ENCODE measurements at places on chromosomes 13 and 19.

DNA sequence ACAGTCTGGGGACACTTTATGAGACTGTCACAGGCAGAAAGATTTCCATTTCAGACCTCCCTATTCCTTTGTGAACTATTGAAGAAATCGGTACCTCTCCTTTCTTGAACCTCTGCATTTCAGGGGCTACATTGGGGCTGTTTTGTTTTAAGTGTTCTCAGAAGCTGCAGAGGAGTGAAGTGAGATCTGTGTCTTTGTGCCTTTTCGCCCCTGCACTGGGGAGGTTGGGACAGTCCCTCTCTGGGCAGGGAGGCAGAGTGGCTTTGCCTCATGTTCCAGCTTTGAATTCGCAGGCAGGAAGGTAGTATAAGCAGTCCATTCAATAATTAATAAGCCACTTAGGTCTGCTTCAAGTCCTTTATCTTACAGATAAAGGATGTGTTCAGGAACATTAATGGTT is 9.5 kb upstream of the AMER2 start:
- no peak for DNase-seq

DNA sequence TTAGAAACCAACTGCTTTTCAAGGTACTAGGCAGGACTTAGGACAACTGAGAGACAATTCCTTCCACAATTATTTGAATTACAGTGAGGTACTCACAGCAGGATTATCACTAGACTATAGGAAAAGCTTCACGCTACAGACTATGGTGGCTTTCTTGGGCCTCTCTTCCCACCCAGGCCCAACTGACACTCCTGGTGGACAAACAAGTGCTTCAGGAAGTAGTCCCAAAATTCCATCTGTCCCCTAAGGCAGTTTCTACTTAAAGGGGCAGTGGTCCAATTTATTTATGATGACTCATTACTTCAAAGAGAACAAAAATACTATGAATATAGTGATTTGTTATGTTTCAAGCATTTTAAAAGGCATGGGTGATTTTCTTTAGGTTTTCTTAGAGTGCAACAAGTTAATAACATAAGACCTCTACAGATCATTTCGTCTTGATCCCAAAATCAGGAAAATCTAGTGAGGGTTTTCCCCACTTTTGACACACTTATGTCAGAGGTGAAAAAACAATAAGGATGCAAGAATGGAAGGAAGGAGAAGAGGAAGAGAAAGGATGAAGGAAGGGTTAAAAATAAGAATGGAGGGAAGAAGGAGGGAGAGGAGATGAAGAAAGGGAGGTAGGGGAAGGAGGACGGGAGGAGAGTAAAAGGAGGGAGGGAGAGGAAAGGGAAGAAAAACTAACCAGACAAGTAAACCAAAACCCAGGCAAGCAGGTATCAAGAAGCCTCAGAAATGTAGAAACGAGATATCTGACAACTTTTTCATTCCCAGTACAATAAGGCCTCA is 100.7 kb downstream of the SERP2 start:
- DNase-seq: peak; percentile 25

- no peak for DNase-seq
Observed at GRCh38 chr19:34088292-34088691, 84.0 kb upstream of the LSM14A start.

- DNase-seq: no peak
Observed at GRCh38 chr13:23845105-23845725, 44.0 kb downstream of the MIPEP start.

DNA sequence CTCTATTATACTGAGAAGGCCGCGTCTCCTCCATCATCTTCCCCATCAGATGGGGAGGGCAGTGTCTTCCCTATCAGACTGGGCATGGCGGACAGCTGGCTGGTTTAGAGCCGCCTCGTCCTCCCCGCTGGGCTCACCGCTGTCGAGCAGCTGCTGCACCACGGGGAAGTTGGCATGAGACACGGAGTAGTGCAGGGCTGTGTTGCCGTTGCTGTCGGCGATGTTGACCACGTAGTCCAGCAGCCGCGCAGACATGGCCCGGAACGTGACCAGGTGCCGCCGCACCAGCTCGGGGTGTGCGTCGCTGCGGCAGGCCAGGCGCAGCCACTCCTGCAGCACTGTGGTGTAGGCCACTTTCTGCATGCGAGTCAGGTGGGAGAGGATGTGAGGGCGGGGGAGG is 18.8 kb upstream of the SPC24 start:
- DNase-seq: no peak

- DNase-seq: no peak
Observed at GRCh38 chr13:62057286-62057685, 641.6 kb upstream of the PCDH20 start.

GRCh38 chr19:6457958-6458694 is 1.5 kb downstream of the SLC25A23 start:
- DNase-seq: no peak

Data from HT1080 (cell line).